Activated T-cell treated with anti-CD3 and anti-CD28 coated beads for 24 hours (primary cell): ENCODE measurements at places on chromosomes 1 and 21.

DNA sequence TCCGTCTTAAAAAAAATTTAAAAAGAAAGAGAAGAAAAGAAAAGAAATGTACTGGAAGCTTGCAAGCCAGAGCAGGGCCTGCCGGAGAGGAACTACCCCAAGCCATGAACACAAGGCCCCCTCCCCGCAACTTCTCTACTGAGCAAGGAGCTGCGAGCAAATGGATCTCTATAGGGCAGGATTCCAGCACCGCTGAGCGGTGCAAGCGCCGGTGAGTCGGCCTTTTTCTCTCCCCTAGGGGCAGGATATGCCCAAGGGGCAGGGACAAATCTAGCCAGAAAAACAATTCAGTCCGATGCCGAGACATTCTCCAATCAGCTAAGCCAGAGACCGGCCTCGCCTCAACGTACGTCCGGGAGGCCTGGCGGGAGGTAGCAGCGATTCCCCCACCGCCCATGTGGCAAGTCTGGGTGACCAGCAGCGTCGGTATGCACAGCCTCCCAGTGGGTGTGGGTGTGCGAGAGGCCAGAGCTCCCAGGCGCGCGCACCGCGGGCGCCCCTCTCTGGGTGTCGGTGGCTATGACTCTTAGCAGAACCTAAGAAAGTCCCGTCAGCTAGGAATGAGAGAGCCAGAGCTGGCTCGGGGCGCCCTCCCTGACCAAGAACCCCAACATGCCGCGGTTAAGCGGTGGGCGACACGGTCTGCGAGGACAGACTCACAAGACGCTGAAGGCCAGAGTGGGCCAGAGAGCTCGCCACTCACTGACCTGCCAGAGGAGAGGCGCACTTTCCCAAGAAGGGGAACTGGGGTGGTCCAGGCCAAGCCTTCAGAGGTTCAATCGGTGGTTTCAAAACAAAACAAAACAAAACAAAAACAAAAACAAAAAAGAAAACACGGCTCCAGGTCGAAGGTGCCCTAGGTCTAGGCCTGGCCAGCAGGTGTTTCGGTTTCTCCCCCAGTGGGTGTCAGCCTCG is 1.9 kb downstream of the CSMD2 start:
- peak; percentile 8 for DNase-seq

- no peak for DNase-seq
Observed at GRCh38 chr1:10788592-10789006, 7.8 kb downstream of the CASZ1 start.

DNA sequence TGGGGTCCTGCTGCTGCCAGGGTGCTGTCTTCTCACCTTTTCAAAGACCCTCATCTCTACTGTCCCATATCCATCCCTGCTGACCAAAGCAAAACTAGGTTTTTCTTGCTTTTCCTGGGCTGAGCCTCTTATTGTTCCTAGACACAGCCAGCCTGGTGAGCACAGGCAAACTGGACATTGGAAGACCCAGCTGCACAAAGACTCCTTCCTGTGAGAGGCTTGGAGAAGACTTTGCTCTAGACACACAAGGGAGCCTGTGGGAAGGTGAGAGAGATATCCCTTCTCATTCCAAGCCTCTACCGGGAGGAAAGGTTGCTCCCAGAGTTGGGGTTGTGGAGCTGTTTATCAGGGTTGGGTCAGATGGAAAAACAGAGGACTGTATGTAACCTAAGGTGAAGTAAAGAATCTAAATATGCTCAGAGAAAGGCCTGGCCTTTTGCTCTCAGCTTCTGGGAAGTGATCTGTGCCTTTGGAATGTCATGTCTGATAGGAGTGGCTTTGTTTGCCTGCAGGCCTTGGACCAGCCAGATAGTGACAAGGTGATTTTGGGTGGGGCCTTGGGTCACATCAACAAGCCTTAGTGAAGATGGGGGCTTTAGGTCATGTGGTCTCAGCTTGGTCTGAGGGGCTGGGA is 87.6 kb upstream of the RUNX1 start:
- DNase-seq: no peak

DNA sequence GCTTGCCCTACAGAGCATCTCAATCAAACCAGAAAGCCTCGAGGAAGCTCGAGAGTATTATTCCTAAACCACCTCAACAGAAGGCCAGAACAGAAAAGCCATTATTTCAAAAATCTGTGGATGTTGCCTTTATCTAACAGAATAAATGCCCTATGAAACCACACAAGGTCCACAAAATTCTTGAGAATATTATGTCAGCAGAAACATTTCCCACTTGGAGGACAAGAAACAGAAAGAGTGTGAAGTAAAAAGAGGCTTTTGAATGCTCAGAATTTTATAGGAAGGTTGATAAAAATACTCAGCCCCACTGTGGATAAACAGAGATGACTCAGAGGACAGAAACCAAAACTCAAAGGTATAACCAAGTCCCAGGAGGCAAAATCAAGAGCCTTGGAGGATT is 146.4 kb upstream of the LRRC7 start:
- DNase-seq: no peak

GRCh38 chr1:209484429-209484828 is 99.1 kb upstream of the CAMK1G start:
- DNase-seq: no peak

GRCh38 chr1:161074676-161075368 is 5.1 kb upstream of the ARHGAP30 start:
- no peak for DNase-seq

DNA sequence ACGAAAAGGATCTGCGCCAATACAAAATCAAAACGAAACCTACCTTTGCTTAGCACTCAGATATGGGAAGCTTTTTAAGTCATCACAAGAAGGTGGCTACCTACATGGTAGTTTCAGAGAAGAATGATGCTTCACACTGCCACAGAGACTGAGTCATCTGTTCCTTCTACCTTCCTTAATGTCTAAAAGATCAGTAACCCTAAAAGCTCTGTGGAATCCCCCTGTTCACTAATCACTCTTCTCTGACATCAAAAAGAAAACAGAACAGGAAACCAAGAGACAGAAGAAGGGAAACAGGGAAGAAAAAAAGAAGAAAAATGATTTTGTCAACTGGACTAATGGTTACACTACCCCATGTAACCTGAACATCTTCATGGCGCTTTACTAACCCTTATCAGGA is 177.2 kb downstream of the SMYD3 start:
- peak; percentile 11 for DNase-seq

DNA sequence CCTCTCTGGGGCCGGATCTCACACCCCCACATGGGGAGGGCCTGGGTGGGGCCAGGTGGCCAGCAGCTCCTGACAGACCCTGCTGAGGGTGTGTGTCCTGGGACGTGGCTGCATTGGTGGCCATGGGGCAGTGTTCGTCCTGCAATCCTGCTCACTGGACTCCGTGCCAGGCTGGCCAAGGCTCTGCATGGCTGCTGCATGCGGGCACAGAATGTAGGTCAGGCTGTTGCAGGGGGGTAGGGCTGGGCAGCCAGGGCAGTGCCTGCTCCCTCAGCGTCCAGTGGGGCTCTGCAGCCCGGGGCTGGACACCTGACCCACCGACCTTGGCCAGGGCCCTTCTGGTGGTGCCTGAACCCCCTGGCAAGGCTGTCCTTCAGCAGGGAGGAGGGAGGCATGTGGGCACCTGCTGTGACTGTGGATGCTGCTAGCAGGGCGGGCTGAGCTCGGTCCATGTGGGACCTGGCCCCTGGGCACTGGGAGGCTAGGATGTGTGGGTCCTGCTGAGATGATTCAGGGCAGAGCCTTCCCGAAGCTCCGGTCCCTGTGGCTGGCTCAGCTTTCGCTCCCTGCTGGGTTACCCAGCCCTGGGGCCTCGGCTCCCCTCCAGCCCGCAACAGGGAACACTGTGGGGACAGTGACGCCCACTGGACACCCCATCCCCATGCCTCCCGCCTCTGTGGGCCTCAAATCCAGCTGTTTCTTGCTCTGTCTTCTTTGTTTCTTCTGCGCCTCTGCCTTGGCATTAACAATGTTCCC is 14.9 kb upstream of the PLCH2 start:
- DNase-seq: no peak

- no peak for DNase-seq
Observed at GRCh38 chr1:116716391-116716790, 37.8 kb upstream of the CD2 start.

- no peak for DNase-seq
Observed at GRCh38 chr1:185719021-185719420, 15.2 kb upstream of the HMCN1 start.

DNA sequence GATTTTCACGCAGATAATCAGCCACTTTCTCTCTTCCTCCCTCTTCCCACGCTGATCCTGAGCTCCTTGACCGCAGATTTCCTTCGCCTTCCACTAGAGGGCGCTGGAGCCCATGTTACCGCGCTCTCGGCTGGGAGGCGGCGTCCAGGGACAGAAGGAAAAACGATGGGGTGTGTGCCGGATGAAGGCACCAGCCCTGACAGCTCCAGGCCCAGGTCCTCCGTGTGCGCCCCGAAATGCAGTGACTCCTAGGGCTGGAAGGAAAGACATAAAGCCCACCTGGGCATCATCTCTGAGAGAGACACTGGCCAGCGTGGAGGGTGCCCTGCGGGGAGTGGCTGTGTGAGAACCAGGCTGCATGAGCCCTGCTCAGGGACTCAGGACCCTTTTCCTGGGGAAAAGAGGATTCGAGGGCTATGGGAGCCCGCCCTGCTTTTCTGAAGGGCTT is 44.9 kb upstream of the CYP2J2 start:
- DNase-seq: peak; percentile 26
